ENCODE measurements at places on chromosomes 3 and 15. TPM values are rescaled to one million over a fixed set of nuclear protein-coding genes. Genes with fewer than 3 reads are reported as not detected.

The WDR72 gene
- total RNA-seq: not detected

The GRM2 gene
- total RNA-seq: not detected

The TFG gene
- total RNA-seq: 81.4 TPM

The CNTN4 gene
- not detected for total RNA-seq

The GAP43 gene
- total RNA-seq: 4.9 TPM

The ANKUB1 gene
- total RNA-seq: not detected

The SNTN gene
- total RNA-seq: not detected

The CLDN18 gene
- not detected for total RNA-seq

The THSD4 gene
- 3.2 TPM for total RNA-seq

The CELF6 gene
- total RNA-seq: 1.3 TPM

The ANXA2 gene
- total RNA-seq: 1,711 TPM

The TRIM59 gene
- total RNA-seq: 5.6 TPM

The FILIP1L gene
- total RNA-seq: 16.0 TPM

The VWA5B2 gene
- 0.05 TPM for total RNA-seq

The VIPR1 gene
- total RNA-seq: 0.31 TPM

The SLC6A20 gene
- not detected for total RNA-seq

The SETD2 gene
- 23.5 TPM for total RNA-seq

The ZNF774 gene
- total RNA-seq: 0.34 TPM

The HTD2 gene
- 6.9 TPM for total RNA-seq

The SEMA3G gene
- 0.06 TPM for total RNA-seq

The C2CD4A gene
- 0.05 TPM for total RNA-seq

The TRIM71 gene
- not detected for total RNA-seq

The TMEM207 gene
- not detected for total RNA-seq

The TRANK1 gene
- total RNA-seq: 18.3 TPM

The BRPF1 gene
- 10.7 TPM for total RNA-seq

The TIMP4 gene
- 54.6 TPM for total RNA-seq

The P4HTM gene
- 23.0 TPM for total RNA-seq

The GOLGA6L4 gene
- total RNA-seq: 0.31 TPM

The SI gene
- not detected for total RNA-seq

The OR5K2 gene
- total RNA-seq: not detected

The CACNA2D3 gene
- 2.6 TPM for total RNA-seq

The OSBPL10 gene
- 13.5 TPM for total RNA-seq

The CLCN2 gene
- total RNA-seq: 3.0 TPM

The MYL3 gene
- 1.7 TPM for total RNA-seq

The KCNMB3 gene
- total RNA-seq: 0.37 TPM

The DGKG gene
- total RNA-seq: not detected

The DHX36 gene
- 39.4 TPM for total RNA-seq

The PLA2G4D gene
- not detected for total RNA-seq

The C3orf20 gene
- total RNA-seq: not detected
